ENCODE measurements at places on chromosomes 6 and 20.

GRCh38 chr6:40128127-40128526 is 193.9 kb upstream of the MOCS1 start:
- DNase-seq = no peak

- DNase-seq = no peak
Observed at GRCh38 chr6:145151624-145152023, 583.7 kb downstream of the EPM2A start.

DNA sequence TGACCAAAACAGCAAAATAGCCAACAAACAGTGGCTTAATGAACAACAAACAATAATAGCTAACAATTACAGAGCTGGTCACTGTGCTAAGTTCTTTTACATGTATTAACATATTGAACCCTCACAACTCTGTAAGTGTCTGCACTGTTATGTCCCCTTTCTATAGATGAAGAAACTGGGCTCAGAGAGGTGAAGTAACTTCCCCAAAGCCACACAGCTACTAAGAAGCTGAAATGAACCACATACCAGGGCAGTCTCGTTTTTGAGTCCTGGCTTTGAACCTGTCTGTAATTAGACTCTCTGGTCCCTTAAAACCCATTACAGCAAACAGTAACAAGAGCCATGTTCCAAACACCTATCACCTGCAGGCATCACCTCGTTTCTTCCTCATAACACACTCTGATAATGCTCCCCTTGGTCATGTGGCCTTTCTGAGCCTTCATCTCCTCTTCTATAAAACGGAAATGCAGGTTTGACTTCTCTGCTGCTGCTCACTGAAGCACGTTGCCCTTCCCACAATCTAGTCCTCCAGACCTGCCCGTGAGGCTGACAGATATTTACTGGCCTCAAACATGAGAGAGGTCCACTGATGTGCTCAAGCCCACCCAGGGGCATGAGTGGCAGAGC is 23.3 kb downstream of the KCNK15 start:
- DNase-seq = no peak

- DNase-seq = no peak
Observed at GRCh38 chr20:39070484-39071231, 108.5 kb downstream of the DHX35 start.

DNA sequence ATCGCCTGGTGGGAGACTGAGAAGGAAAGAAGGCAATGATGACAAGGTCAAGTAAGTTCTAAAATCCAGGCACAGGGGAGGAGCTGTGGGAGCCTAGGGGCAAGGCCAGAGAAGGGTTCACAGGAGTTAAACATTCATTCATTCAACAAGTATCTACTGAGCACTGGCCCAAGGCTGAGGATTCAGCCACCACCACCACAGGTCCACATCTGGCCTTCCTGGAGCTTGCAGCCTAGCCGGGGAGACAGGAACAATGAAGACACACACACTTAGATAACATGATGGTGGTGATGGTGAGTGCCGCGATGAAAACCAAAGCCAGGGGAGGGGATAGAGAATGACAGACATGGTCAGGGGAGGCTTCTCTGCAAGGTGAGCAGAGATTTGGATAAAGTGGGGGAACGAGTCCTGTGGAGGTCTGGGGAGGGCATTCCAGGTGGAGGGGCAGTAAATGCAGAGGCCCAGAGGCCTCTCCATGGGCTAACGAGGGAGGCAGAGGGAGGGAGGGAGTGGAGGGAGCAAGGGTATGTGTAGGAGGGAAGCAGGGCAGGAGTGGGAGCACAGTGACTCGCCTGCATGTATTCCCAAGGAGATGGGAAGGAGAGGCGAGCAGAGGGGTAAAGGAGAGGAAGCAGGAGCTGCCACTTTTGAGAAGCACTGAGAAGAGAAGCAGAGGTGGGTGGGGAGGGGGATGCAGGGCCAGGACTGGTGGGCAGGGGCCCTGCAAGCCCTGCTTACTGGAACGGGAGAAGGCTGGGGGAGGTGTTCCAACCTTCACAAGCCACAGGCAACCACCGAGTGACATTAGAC is 10.5 kb upstream of the RSPO4 start:
- DNase-seq = no peak

- no peak for DNase-seq
Observed at GRCh38 chr20:59159493-59160376, 3.9 kb upstream of the ZNF831 start.

GRCh38 chr6:2659882-2660281 is 90.8 kb downstream of the MYLK4 start:
- no peak for DNase-seq

- DNase-seq = no peak
Observed at GRCh38 chr6:139593081-139593480, 218.6 kb upstream of the CITED2 start.

GRCh38 chr6:134549854-134550253 is 231.9 kb upstream of the SGK1 start:
- DNase-seq = no peak

DNA sequence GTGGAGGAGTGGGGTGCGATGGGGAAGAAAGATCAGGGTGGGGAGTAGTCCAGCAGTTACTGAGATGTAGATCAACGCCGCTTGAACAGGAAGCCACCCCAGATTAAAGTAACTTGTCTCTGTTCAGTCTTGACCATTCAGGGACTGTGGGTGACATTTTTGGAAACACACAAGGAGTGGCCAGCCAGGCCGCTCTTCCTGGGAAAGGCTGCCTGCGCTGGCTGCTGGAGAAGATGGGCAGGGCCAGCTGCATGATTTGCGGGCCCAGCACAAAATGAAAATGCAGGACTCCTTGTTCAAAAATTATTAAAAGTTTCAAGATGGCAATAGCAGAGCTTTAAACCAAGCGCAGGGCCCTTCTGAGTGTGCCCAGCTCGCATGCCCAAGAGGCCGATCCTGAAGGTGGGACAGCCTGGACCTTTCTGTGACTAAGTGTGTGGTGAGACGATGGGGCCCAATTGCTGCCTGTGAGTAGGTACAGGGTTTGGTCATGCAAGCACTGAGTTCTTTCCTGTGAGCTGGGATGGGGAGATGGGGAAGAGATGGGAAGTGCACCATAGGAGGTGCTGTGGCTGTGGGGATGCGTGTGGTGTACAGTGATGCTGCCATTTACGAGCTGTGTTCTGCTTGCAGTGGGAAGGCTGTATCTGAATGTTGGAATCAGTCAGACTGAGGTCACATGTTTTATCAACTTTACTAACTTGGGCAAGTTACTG is 51.3 kb downstream of the DAAM2 start:
- no peak for DNase-seq

- no peak for DNase-seq
Observed at GRCh38 chr6:102907181-102907580, 1513.7 kb downstream of the GRIK2 start.

GRCh38 chr20:31859266-31859997 is 10.9 kb downstream of the DUSP15 start:
- DNase-seq = no peak

DNA sequence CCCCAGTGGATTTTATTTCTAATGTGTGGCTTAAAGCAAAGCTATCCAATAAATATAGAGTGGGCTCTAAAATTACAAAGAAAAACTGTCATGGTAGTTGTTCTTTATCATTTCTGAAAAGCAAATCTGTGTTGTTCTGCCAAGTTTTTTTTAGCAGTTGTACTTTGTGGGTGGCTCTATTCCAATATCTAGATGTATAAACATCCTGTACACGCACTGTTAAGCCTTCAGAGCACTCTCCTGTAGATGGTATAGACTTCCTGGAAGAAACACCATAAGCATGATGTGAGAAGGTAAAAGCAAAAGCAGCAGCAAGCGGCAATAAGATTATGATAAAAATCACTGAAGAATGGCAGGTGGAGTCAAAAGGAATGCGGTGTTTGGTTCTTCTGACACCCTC is 21.5 kb upstream of the TMEM30A start:
- no peak for DNase-seq

GRCh38 chr6:106154326-106154725 is 68.2 kb downstream of the PRDM1 start:
- no peak for DNase-seq

GRCh38 chr6:126060400-126060799 is 74.1 kb downstream of the TRMT11 start:
- no peak for DNase-seq

DNA sequence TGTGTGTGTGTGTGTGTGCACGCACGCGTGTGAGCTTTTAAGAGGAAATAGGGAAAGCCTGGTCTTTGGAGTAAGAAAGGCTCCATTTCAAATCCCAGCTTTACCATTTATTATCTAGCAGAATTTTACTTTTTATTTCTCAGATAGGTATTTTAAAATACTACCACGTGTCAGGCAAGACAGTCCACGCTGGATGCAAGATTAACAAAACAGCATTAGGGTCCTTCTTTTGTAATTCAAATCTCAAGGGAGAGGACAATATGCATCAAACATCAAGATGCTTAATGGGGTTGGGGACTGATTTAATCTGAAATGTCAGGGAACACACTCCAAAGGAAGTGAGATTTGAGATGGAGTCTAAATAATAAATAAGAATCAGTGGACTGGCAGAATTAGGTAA is 768.8 kb downstream of the PHF3 start:
- no peak for DNase-seq

GRCh38 chr20:55880361-55880760 is 125.0 kb downstream of the CBLN4 start:
- DNase-seq = no peak

DNA sequence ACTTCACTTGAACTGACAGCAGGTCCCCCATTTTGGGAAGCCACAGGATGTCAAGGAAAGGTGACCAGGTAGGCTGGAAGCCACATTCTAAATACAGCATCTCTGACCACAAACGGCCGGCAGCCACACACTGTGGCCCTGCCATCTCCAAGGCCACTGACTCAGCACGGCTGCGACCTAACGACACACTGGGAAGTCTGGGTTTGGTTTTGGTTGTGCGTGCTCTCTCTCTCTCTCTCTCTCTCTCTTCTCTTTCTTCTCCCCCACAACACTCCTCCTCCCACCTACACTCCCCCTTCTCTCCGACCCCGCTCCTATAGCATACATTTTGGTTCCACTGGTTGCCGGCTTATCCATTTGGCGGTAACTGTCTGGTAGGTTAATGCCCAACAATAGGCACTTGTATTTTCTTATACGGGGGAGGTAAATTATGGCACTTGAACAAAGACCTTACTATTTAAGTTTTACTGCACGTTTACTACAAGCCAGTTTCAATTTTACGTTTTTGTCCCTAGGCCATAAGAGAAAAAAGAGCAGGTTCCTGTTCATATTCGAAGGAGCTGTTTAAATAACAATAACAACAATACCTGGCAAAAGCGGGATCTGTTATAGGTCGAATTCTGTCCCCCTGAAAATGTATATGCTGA is 103.6 kb downstream of the GMDS start:
- no peak for DNase-seq

GRCh38 chr6:161029195-161029809 is 37.7 kb downstream of the MAP3K4 start:
- no peak for DNase-seq

GRCh38 chr6:7290079-7290478 is 22.9 kb downstream of the SSR1 start:
- DNase-seq = no peak

- DNase-seq = no peak
Observed at GRCh38 chr6:56193846-56194245, 53.5 kb downstream of the COL21A1 start.

- no peak for DNase-seq
Observed at GRCh38 chr6:34571388-34571787, 15.3 kb upstream of the SPDEF start.

DNA sequence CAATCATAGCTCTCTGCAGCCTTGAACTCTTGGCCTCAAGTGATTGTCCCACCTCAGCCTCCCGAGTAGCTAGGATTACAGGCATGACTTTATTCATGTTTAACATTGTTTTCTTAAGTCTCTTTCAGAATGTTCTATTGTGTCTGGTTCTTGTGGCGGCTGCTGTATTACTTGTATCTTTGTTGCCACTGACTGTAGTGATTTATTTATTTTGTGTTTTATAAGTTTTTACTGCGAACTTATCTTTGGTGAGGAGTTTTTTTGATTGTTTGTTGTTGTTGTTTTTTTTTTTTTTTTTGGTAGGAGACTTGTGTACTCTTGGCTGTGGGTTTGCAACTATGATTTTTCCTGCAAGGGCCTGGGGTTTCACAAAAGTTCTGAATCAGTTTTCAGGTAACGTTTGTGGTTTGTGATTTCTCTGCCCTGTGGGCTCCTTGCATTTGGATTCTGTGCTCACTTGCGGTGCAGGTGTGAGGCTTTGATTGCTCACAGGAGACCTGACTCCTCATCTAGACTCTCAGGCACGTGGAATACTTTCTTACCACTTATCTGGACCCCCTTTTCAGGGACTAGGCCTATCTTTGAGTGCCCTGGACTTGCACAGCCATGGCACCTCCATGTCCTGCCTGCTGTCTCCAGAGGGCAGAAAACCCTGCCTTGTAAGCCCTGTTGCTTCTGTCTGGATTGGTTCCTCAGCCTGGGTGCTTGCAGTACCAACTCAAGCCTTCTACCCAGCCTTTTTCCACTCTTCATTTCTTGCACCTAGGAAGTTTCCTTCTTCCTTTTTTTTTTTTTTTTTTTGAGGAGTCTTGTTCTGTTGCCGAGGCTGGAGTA is 25.2 kb downstream of the KIF25 start:
- DNase-seq = no peak

- DNase-seq = peak; percentile 72
Observed at GRCh38 chr20:17806739-17807441, 107.1 kb downstream of the BANF2 start.

GRCh38 chr6:149717255-149717587 is 680 bp downstream of the LATS1 start:
- DNase-seq = no peak

DNA sequence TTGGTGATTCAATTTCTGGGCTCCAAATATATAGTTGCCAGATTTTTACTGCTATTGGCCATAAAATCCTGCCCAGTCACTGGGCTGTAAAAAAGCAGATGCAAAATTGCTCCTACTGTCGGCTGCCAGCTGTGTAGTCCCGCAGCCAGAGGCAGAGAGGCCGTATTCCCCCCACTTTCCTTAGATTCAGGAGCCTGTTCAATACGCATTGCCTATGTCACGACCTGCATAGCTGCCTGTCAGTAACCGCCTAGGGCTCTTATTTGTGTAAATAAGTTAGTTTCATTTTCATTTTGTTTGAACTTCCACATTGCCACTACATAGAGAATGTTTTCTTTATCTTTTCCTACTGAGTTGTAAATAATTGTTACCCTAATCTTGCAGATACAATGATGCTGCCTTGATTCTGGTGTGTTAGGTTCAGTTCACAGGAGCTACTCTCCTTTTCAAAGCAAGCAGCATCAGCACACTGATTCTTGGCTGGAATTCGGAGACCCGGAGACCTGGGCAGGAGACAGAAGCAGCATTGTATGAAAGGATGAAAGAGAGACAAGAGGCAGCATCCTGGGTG is 46.0 kb upstream of the UST start:
- DNase-seq = peak; percentile 14

DNA sequence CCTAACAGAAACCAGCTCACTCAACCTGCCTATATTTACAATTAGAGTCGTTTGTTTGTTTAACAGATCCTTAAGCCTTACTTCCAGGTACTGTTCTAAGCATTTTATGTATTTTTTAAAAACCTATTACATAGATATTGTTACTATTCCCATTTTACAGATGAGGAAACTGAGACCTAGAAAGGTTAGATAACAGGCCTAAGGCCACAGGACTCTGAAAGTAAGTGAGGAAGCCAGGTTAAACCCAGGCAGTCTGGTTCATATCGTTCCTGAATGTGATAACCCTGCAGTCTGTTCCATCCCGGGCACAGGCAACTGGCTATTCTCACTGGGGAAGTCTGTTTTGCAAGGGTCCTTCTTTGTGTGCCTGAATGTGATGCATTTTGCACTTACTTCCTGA is 322.2 kb downstream of the FARS2 start:
- DNase-seq = no peak

- DNase-seq = no peak
Observed at GRCh38 chr20:37501940-37502339, 19.1 kb upstream of the NNAT start.

- peak; percentile 23 for DNase-seq
Observed at GRCh38 chr6:106560996-106561685, 68.2 kb downstream of the RTN4IP1 start.
